ENCODE measurements at places on chromosomes 7 and 10. TPM values are rescaled to one million over a fixed set of nuclear protein-coding genes. Genes with fewer than 3 reads are reported as not detected.

Gene CDHR1
- total RNA-seq, result 0.35 TPM

Gene ANKRD1
- 8.2 TPM for total RNA-seq

Gene PLEKHS1
- not detected for total RNA-seq

Gene HECTD2
- 14.0 TPM for total RNA-seq

Gene NPC1L1
- 0.09 TPM for total RNA-seq

- peak; percentile 49 for DNase-seq
Observed at GRCh38 chr7:95687759-95688343, 84.5 kb upstream of the DYNC1I1 start.

DNA sequence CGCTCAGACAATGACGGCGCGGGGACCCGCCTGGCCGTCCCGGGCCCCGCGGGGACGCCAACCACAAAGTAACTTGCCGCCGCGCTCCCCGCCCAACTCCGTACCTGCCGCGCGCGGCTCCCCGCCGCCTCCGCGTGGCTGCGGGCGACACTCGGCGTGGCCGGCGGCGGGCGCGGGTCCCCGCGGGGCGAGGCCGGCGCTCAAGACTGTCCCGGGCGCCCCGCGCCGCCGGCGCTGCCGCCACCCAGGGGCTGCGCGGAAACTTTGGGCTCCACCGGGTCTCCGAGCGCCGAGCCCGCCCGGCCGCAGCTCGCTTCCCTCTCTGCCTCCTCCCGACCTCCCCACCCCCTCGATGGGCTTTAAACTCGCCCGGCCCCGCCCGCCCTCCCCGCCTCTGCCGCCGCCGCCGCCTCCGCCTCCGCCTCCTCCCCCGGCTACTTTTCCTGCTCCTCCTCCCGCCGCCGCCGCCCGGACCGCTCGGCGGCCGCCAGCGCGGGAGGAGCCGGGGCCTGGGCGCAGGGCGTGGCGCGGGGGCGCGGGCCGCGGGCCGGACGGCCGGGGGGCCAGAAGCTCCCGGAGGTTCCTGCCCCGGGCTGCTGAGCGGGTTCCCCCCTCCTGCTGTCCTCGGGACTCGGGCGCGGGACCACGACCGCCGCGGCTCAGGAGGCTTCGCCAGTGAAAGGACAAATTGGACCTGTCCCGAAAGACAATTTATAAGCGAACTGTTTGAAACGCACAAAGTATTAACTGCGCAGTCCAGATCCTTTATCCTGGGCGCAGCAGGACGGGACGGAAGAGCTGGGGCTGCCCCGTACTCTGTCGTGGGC lies 10.6 kb upstream of the GRB10 start:
- DNase-seq, result peak; percentile 32

- no peak for DNase-seq
Observed at GRCh38 chr7:111388912-111389311, 173.4 kb downstream of the IMMP2L start.

Measured in NCI-H460 (cell line).